ENCODE measurements at places on chromosomes 6 and 20. TPM values are rescaled to one million over a fixed set of nuclear protein-coding genes. Genes with fewer than 3 reads are reported as not detected.
A peak's percentile ranks its signal among the peaks of the same experiment; 100 is the strongest.

The SCRT2 gene
- total RNA-seq: not detected

DNA sequence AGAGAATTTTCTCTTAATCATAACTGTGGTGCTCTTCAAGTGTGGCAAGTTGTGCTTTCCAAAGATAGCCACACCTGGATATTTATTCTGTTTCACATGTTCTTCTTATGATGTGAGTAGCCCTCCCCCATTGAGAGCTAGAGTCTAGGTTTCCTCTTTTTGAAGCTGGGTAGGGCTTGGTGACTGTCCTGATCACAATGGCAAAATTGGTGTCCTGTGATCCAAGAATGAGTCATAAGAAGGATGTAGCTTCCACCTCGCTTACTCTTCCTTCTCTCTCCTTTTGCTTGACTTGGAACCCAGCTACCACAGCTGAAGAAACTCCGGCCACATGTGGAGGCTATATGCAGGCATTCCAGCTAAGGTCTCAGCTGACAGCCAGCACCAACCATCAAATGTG is 7.4 kb upstream of the IGF2R start:
- DNase-seq: no peak

GRCh38 chr6:43867996-43868395 is 98.0 kb downstream of the VEGFA start:
- DNase-seq: no peak

DNA sequence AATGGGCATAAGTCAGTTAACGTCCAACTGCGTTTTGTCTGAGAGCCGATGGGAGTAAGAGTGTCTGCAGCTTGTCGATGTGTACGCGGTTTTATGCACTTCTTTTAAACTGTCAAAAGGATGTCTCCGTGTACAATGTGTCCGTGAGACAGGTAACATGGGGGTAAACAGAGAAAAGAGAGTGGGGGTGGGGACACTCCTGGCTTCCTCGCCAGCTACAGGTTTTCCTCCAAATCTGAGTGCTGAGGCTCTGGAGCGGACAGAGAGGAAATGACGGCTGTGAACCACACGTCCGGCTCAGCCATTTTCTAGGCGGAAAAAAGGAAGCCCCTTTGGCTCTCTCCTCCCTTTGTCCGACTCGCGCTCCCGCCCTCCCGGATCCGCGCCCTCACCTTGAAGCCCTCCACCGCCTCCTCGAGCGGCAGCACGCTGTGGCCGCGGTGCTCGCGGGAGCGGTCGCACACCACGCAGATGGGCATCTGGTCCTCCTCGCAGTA is 916 bp downstream of the TRIM27 start:
- DNase-seq: peak; percentile 59

Measured in heart right ventricle (tissue), 16 donors.